ENCODE measurements at places on chromosomes 1 and 21.

DNA sequence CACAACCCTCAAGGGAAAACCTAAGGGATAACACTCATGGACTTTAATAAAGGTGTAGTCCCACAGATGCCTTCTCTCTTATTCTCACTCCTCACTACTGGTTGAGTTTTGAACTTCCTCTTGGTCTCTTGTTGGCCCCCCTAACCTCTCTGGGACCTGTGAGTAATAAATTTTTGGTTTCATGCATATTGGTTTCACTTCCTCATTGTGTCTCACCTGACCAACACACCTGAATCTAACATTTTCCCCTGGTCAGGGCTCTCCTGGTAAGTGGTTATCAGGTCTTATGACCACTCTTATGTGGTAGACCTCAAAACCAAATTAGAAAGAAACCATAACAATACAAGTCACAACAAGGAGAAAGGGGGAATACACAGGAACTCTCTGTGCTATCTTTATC, 60.5 kb upstream of the PRMT6 start:
- no peak for DNase-seq

GRCh38 chr1:83593073-83593472, 405.9 kb downstream of the TTLL7 start:
- DNase-seq, result no peak

- DNase-seq, result peak; percentile 41
Observed at GRCh38 chr1:229848752-229849677, 218.0 kb upstream of the GALNT2 start.

- no peak for DNase-seq
Observed at GRCh38 chr1:157334041-157334440, 195.8 kb upstream of the ETV3 start.

GRCh38 chr1:45446530-45446929, 44.4 kb downstream of the TESK2 start:
- DNase-seq, result no peak

- DNase-seq, result no peak
Observed at GRCh38 chr21:22164912-22165311, 1166.7 kb downstream of the NCAM2 start.

- DNase-seq, result no peak
Observed at GRCh38 chr1:219897914-219898313, 30.4 kb downstream of the SLC30A10 start.
